NCI-H146 (cell line): ENCODE measurements at places on chromosomes 4 and X.

- no peak for DNase-seq
These were observed 62.6 kb downstream of the CASP6 start for GRCh38 chr4:109640644-109641043.

DNA sequence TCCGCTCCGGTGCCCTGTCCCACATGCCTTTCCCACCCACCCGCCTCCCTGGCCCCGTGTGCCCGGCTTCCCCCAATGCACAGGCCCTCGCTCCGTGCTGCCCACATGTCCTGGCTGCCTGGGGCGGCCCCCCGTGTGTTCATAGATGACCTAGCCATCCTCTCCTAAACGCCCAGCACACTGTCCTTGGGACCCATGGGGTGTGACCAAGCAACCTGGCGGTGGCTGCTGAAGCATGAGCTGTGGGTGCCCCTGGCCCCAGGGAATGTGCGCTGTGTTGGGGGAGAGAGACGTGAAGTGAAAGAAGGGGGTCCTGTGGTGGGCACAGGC, 28.3 kb downstream of the MAEA start:
- DNase-seq: no peak

DNA sequence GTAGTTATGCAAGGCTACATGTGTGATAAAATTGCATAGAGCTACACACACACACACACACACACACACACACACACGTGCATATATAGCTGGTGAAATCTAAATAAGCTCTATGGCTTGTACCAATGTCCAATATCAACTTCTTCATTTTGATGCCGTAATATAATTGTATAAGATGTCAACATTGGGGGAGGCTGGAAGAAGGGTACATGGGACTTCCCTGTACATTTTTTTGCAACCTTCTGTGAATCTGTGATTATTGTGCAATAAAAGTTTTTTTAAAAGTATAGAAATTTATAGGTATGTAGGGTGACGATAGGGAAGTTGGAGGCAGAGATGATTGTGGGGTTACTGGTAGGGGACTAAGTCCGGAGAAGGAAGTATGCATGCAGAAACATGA, 105.5 kb downstream of the HDAC8 start:
- DNase-seq: no peak

GRCh38 chrX:56429581-56429980, 133.8 kb upstream of the UBQLN2 start:
- DNase-seq: no peak

DNA sequence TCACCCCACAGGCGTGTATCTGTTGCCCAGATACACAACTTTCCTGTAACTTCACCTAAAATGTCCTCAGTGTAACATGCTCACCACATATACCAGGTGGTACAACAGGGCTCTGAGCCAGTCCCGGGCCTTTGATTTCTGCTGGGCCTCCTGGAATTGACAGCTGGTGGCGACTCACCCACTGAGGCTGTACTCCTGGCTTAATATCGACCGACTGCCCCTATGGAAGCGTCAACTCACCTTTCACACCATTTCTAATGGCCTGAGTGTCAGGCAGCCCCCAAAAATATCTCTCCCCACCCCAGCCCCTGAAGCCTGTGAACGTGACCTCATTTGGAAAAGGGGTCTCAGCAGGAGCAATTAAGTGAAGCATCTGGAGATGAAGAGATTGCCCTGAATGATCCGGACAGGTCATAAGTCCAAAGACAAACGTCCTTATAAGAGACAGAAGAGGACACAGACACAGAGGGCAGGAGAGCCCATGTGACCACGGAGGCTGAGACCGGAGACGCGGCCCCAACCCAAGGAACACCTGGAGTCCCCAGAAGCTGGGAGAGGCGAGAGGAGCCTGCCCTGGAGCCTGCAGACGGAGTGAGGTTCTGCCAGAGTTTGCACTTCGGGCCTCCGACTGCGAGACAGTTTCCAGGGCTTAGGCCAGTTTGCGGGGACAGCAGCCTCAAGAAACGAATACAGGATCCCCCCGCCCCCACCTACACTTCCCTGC, 12.6 kb upstream of the MXD4 start:
- DNase-seq: no peak

DNA sequence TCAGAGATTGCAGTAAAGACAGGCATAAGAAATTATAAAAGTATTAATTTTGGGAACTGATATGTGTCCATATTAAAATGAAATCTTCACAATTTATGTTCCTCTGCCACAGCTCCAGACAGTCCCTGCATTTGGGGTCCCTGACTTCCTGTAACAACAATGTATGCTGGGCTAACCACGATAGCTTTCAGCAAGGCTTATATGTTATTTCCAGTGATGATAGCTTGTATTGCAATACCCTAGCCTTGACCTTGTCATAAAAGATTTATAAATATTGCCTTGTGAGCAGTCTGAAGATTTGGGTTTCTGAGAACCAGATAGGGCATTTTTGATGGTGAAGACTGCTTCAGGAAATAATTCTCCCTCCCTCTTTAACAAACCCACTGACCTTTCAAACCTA, 129.5 kb downstream of the PCDH10 start:
- no peak for DNase-seq

GRCh38 chrX:38293741-38294140, 33.6 kb downstream of the RPGR start:
- no peak for DNase-seq

GRCh38 chrX:21865436-21865835, 9.6 kb downstream of the YY2 start:
- no peak for DNase-seq

DNA sequence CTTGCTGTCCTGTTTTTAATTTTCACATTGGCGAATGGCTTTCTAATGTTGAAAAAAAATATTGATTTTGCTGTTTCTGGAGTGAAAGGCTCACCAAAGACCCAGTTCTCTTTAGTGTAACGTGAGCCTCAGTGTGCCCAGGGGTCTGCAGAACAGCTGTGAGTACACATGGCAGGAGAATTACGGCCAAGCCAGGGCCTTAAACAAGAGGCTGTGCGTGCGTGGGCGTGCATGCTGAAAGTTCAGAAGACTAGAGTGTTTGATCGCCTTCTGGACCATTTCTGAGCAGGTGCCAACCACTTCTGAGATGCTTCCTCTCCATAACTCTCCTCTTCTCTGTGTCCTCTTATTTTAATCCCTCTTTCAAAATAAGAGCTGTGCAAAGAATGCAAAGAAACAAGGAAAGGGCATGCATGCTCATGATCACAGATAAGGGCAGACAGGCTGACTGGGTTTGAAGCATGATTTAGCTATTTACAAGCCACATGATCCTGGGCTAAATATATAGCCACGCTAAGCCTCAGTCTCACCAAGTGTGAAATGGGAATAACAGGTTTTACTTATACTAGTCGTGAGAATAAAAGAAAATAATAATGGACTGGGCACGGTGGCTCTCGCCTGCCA, 9.9 kb downstream of the PHEX start:
- DNase-seq: peak; percentile 59

DNA sequence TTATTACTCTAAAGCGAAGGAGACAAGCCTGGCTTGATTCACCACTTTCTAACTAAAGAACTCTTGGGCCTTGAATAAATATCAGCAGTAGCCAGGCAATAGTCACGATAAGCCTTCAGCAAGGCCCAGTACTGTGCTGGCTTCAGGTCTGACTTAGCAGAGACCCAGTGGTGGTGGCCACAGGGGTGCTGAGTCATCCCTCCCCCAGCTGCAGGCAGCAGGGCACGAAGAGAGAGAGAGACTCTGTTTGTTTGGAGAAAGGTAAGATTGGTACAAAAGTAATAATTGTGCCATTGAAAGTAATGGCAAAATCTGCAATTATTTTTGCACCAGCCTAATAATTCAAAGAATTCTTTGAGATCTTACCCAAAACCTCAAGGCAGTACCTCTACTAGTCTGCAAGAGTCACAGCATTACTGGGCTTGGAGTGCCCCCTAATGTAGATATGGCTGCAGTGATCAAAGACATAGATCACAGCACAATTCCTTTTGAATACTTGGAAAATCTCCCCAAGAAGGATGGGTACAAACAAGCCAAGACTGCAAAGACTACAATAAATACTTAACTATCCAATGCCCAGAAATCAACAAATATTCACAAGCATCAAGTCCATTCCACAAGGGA, 159.5 kb upstream of the USP38 start:
- no peak for DNase-seq

DNA sequence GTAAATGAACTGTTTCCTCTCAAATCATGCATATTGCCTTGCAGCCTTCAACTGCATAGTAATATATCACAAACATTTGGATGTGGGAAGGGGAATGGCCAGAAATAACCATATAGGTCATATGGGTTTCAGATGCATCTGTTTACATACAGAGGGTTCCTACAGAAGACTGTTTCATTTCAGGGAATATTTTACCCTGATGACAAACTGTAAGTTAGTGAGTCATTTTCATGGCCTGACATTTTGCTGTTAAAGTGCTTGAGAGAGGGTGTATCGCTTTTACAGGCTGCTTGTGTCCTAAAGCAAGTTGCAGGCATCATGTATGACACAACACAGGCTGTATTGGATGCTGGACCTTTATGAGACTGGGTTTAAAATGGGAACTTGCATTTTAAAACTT, 25.5 kb upstream of the AMOT start:
- no peak for DNase-seq

- DNase-seq: no peak
These were observed 418.9 kb downstream of the CCSER1 start for GRCh38 chr4:90546114-90546513.

DNA sequence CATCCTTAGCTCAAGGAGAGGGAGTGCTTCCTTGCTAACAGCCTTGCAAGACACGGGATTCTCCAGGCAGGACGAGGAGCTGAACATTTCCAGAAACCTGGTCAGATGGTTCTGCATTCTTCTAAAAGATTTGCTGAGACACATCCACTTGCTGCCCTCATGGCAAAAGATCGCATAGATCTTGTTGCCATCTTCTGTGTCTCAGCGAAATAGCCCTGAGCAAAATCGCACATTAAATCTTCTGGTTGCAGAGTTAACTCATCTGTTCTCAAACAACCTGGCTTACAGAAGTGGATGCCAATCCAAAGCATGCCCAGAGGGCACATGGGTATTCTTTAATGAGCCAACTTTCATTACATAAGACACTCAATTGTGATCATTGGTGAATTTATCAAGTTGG, 167.5 kb downstream of the PRKX start:
- no peak for DNase-seq

- no peak for DNase-seq
These were observed 34.8 kb downstream of the PLAC1 start for GRCh38 chrX:134623293-134624045.

DNA sequence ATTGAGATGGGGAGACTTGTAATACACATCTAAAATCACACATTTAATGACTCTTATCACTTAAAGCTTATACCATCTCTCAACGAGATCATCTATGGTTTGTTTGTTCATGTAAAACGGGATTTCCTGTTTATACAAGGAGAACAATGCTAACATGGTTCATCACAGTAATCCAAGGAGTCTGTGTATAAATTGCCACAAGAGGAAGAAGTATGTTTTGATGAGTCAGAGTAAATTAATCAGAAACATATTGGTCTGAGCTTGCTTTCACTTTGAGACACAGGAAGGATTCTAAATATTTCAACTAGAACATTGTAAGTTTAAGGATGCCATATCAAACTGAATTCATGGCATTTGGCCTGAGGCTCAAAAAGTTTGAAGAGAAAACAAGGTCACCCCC, 594.1 kb downstream of the GLUD2 start:
- DNase-seq: peak; percentile 6

DNA sequence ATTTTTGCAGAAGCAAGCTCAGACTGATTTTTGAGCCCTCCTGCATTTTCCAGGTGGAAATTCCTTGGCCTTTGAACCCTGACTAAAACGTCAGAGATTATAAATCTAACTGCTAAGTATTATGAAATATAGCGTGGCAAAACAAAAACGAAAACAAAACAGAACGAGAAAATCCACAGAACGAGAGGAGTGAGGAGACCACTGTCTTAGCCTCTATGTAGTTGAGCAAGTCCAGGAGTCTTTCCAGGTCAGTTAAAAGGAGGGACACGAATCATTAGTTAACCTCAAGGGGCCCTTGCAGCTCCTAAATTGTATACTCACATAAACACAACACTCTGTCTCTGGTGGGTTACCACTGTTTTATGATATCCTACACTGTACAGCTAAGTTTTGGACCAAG, 80.2 kb downstream of the SYNPO2 start:
- no peak for DNase-seq

DNA sequence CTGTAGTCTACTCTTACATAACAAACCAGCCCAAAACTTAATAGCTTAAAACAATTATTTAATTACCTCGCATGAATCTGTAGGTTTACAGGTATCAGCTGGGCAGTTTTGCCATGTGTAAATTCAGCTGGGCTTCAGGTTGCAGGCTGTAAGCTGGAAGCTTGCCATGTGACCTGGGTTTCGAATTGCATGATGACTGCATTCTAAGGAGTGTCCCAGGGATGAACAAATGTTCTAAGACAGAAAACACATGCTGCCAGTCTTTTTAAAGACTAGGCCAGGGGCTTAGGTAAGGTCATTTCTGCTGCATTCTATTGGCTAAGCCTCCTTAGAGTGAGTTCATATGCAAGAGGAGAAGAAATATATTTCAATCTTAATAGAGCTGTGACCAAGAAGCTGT, 44.8 kb downstream of the GRIA2 start:
- peak; percentile 56 for DNase-seq

- DNase-seq: peak; percentile 23
These were observed 67.7 kb downstream of the THOC2 start for GRCh38 chrX:123665197-123665596.

DNA sequence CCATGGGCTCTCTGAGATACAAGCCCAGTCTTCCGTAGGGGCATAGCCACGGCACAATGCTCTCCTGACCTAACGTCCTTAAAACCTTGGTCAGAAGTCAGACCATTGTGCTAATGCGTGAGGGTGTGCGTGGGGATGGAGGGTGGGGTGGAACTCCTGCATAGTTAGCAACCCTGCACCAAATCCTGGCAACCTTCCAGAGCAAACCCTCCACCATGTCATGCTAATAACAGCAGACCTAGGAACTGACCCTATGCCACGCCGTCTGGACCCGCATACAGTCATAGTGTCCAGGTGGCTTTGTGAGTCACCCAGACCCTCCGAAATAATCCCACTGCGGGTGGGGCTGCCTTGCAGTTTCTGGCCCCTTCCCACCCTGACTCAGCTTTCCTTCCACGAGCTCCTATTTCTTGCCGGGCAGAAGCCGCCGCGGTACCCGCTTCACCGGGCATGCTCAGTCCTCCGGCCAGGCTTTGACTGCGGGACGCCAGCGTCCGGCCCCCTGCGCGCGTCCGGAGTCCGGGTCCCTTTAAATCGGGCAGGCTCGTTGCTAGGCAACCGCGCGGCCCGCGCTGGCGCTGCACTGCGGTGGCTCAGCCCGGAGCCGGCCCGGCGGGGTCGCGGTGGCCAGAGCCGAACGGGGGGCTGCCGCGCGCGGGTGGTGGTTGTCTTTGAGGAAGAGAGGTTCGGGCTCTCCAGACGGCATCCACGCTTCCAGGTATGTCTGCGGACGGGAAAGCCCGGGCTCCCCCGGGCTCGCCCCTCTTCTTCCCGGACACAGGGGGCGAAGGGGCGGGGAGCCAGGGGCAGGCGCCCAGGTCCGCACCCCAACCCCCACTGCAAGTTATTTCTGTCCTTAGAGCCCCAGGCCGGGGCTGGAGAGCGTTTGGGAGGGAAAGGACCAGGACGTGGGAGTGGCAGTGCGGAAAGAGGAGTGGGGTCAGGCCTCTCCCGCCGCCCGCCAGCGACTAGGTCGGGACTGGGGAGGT, at the start of gene CCDC160:
TSS of gene CCDC160 (plus strand) at position 557 of the 989 bp plus-strand sequence. CDS start 7,619 bp downstream, outside the sequence.
- peak; percentile 10 for DNase-seq

GRCh38 chrX:67651437-67652142, 107.8 kb downstream of the AR start:
- DNase-seq: no peak

GRCh38 chr4:1631136-1631535, 53.0 kb downstream of the FAM53A start:
- no peak for DNase-seq

GRCh38 chr4:35802644-35803043, 441.7 kb downstream of the ARAP2 start:
- DNase-seq: no peak
